ENCODE measurements at places on chromosomes 6 and 20.

GRCh38 chr20:47666304-47666703 lies 119.0 kb downstream of the SULF2 start:
- DNase-seq, result no peak

DNA sequence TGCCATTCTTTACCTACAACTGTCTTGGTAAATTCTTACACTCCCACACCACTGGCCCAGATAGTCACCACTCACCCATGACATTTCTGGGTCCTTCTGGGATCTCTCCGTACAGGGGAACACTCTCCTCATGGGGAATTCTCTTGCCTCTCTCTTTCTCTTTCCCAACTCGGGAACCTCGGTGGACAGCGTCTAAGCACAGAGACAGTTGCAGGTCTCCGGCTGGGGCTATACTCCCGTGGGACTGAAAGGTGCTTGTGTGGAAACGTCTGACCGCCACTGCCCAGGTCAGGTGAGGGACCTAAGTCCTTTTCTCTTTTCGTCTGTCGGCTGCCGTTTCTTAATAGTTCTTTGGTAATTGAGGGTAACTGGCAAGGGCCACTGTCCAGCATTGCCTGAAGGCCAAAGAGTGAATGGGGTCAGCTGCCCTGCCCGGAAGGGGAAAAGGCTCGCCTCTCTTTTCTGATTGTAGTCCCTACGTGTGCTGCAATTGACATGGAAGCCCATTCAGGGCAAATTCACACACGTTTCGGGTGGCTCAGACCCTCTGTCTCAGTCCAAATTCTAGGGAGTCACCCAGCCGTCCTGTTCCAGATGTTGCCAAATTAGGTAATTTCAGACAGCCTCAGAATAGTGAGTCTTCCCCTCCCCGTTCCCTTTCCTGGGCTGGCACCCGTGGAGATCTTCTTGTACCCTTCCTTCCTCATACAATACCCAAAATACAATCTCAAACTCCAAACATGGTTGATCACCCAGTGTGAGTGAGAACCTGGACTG lies 31.2 kb upstream of the RIPK1 start:
- DNase-seq, result no peak

DNA sequence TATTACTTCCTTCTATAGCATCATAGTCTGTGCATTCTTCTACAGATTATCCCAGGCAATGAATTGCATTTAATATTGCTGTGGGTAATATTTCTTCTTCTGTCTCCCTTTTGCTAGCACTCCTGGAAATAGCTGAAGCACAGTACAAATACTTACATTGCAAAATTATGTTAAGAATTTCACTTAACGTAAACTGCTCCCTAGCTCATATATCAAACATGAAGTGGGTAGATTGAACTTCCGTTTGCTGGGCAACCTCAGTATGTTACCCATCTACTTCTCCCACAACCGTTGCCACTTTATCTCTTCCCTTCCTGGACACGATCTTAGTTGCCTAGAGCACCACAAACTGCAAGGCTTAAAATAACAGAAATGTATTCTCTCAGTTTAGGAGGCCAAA lies 963.3 kb downstream of the KIF16B start:
- no peak for DNase-seq

DNA sequence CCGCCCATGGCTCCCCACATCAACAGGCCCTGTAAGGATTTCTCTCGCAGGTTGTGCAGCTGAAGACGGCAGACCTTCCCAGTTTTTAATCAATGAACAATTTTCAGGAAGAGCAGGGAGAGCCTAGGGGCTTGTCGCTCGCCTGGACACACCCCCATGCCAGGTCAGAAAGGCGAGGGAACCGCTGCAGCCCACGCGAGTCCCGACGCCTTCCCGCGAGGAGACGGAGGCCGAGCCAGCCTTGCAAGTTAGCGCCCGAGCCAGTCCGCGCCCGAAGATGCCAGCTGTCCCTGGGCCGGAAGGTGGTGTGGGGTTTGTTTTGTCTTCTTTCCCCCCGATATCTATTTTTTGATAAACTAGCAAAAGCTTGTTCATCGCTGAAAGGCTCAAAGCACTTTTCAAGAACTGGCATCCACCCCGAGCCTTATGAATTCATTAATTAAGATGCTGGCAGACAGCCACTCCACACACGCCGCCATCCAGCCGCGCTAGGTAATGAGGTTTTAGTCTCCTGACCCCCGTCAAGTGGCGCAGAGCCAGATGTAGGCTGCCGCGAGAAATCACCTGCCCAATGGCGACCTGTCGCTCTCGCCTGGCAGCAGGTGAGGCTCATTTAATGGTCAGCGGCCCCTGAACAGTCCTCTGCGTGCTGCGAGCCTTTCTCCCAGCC lies 6.6 kb downstream of the CCDC167 start:
- no peak for DNase-seq

DNA sequence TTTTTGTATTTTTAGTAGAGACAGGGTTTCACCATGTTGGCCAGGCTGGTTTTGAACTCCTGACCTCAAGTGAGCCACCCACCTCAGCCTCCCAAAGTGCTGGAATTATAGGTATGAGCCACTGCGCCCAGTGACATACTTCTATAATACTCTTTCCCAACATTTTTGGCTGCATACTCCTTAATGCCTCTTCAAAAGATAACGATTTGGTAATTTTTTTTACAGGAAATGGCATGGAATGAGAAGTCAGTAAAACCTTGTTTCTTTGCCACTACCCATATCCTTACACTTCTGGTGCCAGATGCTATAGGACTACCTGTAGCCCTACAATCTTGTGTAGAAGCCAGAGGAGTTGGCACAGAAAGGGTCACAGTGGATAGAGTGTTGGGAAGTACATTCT lies 41.4 kb upstream of the SGK1 start:
- no peak for DNase-seq

- no peak for DNase-seq
Observed at GRCh38 chr20:53175135-53175780, 203.1 kb downstream of the TSHZ2 start.

DNA sequence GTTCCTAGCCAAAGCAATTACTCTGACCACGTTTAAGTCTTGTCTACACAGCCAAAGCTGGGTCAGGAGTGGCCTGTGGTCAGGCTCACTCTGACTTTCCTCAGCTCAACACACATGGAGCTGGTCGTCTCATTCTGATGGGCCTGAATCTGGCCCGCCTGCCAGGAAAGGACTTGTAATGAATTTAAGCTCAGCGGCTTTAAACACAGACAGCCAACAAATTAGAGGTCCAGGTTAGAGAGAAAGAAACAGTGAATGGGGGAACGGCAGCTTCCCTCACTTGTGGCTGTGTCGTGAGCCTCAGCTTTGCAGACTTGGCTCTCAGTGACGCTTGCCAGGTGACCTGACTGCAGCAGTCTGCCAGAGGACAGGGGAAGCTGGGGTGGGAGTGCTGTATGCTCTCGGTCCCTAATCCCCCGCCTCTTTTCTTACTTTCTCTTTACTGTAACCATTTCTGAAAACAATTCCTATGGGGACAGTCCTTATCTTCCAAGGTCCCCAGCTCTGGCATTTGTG lies 121.9 kb upstream of the AGPAT4 start:
- DNase-seq, result no peak

DNA sequence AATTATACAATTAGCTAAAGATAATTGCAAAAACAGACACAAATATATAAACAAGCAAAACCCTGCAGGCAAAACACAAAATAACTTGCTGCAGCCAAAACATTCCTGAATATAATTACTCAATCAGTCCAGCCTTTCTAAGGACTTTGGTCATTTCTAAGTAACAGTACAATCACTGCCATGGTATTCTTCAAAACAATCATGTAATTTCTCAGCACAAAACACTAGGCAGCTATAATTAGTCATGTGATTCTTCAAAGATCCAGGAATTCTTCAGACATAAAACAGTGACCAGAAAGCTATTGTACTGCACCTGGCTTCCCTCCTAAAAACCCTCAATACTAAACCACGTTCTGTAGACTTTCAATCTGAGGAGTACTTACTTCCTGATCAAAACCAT lies 881.1 kb downstream of the EPHA7 start:
- no peak for DNase-seq

- DNase-seq, result no peak
Observed at GRCh38 chr20:22400440-22400839, 183.9 kb downstream of the FOXA2 start.

DNA sequence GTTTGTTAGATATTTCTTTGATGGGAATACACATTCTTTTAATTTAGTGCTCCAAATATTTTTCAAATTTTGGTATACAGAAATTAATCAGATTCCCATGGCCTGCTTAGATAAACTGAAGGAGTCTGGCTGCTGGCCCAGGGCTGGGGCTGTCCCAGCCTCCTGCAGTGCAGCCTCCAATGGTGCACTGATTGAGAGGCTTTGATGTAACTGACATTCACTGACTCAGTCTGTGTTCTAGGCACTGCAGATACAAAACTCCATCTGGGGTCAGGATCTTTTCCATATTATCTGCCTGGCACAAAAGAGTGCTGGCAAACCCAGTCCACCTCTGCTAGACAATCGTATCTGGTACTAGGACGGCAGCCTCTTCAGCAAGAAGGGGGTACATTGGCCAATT lies 64.8 kb downstream of the GRIK2 start:
- no peak for DNase-seq

DNA sequence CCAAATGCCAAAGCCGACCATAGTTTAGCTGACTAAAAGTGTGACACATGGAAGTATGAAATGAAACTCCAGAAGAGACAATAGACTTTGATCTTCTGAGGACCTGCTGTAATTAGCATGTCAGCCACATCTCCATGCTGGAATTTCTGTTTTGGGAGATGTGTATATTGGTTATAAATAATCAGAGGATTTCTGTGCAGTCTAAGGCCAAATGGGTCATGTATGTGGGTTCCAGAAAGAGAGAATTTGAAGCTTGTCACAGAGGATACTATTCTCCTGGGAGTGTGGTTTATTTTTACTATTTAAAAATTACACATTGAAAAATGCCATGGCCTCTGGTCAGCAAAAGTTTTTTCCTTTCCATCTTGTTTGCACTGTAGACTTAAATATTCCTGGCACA lies 405.5 kb upstream of the PLCB4 start:
- DNase-seq, result no peak

DNA sequence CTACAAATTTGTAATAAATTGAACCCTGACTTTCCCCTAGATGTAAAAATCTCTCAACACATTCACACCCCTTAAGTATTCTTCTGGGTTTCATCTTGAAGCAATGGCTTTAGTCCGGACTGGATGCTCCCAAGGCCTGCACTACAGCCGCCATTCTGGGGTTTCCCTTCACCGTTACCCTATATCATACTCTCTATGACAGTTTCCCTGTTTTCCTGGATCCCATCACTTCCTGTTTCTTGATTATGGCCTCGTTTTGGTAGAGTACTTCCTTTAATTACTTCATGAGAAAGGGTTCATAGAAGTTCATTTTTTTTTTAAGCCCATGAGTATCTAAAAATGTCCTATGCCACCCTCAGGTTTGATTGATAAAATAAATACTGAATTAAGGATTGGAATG lies 11.7 kb downstream of the FIG4 start:
- no peak for DNase-seq

- DNase-seq, result peak; percentile 19
Observed at GRCh38 chr20:25859649-25860530, 163.2 kb upstream of the ZNF337 start.

DNA sequence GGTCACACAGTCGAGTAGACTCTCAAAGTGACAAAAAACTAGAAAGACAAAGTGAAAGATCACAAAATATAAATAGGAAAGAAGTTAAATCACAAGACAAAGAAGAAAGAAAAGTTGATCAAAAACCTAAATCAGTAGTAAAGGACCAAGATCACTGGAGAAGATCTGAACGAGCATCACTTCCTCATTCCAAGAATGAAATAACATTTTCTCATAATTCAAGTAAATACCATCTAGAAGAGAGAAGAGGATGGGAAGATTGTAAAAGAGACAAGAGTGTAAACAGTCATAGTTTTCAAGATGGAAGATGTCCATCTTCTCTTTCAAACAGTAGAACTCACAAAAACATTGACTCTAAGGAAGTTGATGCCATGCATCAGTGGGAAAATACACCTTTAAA lies 31.6 kb upstream of the GJA10 start:
- DNase-seq, result no peak

GRCh38 chr6:138293428-138294395 lies 75.4 kb upstream of the PBOV1 start:
- no peak for DNase-seq

DNA sequence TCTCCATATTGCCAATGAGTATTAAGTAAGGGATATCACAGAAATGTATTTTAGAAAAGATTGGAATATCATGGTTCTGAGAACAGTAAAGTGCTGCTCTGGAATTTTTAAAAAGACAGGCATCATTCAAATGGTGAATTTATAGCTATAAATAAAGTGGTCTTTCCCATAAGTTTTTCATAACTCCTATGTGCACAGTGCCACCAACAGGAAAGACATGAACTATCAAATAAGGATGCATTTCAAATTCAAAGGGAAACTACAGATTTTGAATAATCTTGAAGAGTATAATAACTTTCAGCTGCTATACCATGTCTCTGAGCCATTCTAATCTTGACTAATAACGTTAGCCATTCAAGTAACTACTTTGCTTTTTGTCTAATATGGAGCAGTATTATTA lies 456.8 kb upstream of the GJE1 start:
- no peak for DNase-seq

GRCh38 chr6:165883851-165884640 lies 221.0 kb upstream of the PDE10A start:
- DNase-seq, result no peak

DNA sequence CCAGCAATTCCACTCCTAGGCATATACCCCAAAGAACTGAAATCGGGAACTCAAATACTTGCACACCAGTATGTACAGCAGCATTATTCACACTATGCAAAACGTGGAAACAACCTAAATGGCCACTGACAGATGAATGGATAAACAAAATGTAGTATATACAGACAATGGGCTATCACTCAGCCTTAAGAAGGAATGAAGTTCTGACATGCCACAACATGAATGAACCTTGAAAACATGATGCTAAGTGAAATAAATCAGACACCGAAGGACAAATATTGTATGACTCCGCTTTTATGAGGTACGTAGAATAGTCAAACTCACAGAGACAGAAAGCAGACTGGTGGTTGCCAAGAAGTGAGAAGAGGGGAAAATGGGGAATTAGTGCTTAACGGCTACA lies 59.1 kb upstream of the CCN6 start:
- DNase-seq, result no peak

DNA sequence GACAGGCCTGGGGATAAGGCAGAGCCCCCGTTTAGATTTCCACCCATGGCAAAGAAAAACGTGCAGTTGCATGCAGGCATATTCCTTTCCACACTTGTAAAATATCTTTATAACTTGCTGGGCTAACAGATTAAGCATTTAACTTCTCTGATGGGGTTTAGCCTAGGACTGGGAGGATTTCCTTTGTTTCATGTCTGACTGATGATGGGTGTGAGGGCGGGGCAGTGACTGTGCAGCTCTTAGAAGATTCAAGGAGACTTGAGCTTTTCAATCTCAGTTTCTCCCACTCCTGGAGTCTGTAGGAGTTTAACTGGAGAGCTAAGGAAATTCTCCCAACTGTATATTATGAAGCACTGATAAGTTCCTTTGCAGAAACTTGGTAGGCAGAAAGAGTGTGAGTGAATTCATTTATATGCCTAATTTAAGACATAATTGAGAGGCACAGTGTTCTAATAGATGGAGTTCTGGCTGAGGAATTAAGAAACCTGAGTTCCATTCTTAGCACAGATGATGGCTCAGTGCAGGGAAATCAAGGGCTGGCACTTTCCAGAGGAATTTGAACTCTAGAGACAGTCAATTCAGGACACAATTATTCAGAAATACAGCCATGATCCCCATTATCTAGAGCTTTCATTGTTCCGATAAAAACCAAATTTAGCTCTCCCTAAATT lies 214.6 kb upstream of the CNR1 start:
- DNase-seq, result no peak
